ENCODE measurements at places on chromosomes 6 and 20. TPM values are rescaled to one million over a fixed set of nuclear protein-coding genes. Genes with fewer than 3 reads are reported as not detected.

Gene ZNF341
- 1.0 TPM for total RNA-seq

Gene SLC35D3
- not detected for total RNA-seq

Gene POPDC3
- total RNA-seq, result 52.2 TPM

Gene TMEM217
- total RNA-seq, result under 0.01 TPM

Gene OR2B6
- not detected for total RNA-seq

Gene PRL
- total RNA-seq, result 1.0 TPM

Gene BACH2
- total RNA-seq, result 3.7 TPM

Gene ARFGAP1
- 31.8 TPM for total RNA-seq

Gene PLN
- total RNA-seq, result 18.3 TPM

Gene DUSP15
- total RNA-seq, result 2.1 TPM

Gene EPHA7
- total RNA-seq, result 8.4 TPM

Gene SAMD5
- total RNA-seq, result 2.1 TPM

Gene BHLHE23
- not detected for total RNA-seq

Gene CGAS
- 7.3 TPM for total RNA-seq

Gene FAM184A
- total RNA-seq, result 10.4 TPM

Gene TFAP2D
- not detected for total RNA-seq

Gene ASIP
- 1.0 TPM for total RNA-seq

Gene SNRNP48
- total RNA-seq, result 7.3 TPM

Gene SOX18
- total RNA-seq, result 3.7 TPM

Gene DEFB132
- total RNA-seq, result not detected

Gene C6orf15
- total RNA-seq, result not detected

Gene MYL9
- total RNA-seq, result 5.7 TPM

Gene MYB
- total RNA-seq, result 0.52 TPM

Gene PRDM13
- total RNA-seq, result not detected

Gene CCM2L
- 4.7 TPM for total RNA-seq

Gene BEND3
- total RNA-seq, result 2.1 TPM

Gene HSPA1A
- total RNA-seq, result 133 TPM

Gene DACT2
- total RNA-seq, result 2.6 TPM

Gene LY6G6F
- not detected for total RNA-seq

Gene FGD2
- total RNA-seq, result 7.3 TPM

Gene EEF1A2
- total RNA-seq, result 255 TPM

Gene CLDN20
- not detected for total RNA-seq

Gene CDC25B
- total RNA-seq, result 28.7 TPM

Gene EFHC1
- total RNA-seq, result 14.1 TPM

Gene NHLRC1
- total RNA-seq, result 3.1 TPM

Gene ENTPD6
- total RNA-seq, result 17.7 TPM

Gene MAS1
- total RNA-seq, result under 0.01 TPM
